Fibroblast of skin of left biceps (primary cell): ENCODE measurements at places on chromosomes 12 and 14.

DNA sequence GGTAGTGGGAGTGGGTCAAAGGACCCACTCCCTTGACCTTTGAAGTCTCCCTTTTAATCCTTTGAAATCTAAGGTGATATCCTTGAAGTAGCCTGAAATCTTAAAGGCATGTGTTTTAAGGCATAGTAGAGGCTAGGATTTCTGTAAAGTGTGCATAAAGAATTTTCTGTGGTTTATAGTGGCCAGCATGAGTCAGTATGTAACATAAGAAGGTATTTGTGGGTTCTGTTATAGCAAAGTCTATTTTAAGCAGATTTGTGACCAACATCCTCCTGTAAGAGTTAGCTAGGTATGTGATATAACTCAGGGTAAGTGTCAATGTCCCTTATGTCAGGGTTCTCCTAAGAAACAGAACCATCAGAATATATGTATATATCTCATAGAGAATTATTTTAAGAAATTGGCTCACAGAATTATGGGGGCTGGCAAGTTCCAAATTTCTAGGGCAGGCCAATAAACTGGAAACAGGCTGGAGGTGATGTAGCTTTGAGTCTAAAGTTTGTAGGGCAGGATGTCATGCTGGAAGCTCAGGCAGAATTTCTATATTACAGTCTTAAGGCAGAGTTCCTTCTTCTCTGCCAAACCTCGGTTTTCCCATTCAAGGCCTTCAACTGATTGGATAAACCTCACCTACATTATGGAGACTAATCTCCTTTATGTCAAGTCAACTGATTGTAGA, 18.7 kb upstream of the EPYC start:
- peak; percentile 59 for DNase-seq

GRCh38 chr12:114848666-114849065, 164.7 kb upstream of the TBX3 start:
- peak; percentile 90 for DNase-seq

- no peak for DNase-seq
Measured at GRCh38 chr12:34393086-34393820, 371.0 kb downstream of the ALG10 start.

DNA sequence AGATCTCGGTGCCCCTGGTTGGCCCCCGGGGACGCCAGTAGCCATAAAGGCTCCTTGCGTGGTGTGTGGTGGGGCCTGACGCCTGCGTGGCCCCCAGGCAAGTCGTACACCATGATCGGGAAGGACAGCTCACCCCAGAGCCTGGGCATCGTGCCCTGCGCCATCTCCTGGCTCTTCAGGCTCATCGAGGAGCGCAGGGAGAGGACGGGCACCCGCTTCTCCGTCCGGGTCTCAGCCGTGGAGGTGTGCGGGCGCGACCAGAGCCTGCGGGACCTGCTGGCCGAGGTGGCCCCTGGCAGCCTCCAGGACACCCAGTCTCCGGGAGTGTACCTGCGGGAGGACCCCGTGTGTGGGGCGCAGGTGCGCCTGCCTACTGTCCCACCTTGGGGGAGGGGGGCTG, 34.5 kb downstream of the KIF26A start:
- no peak for DNase-seq

DNA sequence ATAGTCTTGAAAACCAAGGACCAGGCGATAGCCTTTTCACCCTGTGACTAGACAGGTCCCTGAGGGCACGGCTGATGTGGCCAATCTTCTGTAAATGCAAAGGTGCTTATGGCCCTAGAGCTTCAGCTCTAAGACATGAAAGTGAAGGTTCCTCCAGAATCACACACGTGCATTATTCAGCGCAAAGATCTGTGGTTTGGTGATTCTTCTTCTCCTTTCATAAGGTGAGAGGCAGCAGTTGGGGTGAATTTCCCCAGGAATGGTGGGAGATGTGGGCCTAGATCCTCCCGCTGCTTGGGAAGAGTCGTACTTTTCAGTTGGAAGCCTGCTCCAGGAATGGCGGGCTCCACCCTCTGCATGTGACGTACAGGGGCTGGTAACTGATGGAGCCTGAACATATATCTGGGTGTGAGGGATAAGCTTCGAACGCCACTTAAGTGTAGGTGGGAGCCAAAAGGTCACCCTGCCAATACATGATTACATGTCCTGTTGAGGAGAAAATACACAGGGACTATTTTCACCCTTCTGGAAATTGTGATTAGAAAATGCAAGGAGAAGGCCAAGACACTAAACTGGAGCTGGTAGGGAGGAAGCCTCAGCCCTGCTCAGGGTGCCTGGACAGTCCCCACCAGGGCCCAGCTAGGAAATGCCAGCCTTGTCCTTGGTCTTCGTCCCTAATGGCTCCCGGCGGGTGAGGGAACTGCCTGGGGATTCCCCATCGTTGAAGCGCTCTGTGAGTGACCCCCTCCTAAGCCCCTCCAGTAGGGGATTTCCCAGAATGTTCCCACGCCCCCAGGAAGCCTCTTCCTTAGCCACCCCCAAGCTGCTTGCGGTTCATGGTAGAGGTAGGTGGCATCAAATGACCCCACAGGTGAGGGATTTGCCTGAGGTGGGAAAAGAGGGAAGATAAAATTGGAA, 17.6 kb downstream of the BATF start:
- DNase-seq = no peak

DNA sequence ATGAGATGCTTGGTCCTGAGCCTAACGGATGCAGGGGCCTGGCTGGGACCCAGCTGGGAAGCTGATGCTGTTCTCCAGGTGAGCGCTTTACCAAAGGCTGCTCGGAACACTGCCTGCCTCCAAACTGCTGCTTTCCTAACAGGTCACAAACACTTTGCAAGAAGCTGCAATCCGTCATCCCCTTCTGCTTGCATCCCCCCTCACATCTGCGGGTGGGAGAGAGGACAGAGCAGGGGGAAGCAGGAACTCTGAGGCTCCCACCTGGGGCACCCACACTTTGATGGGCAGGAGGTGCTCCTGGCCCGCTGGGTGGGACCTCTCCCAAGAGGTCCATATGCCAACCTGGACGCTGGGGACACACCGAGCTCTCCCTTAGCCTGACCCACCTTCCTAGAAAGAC, 24.9 kb upstream of the PPP2R5C start:
- no peak for DNase-seq

DNA sequence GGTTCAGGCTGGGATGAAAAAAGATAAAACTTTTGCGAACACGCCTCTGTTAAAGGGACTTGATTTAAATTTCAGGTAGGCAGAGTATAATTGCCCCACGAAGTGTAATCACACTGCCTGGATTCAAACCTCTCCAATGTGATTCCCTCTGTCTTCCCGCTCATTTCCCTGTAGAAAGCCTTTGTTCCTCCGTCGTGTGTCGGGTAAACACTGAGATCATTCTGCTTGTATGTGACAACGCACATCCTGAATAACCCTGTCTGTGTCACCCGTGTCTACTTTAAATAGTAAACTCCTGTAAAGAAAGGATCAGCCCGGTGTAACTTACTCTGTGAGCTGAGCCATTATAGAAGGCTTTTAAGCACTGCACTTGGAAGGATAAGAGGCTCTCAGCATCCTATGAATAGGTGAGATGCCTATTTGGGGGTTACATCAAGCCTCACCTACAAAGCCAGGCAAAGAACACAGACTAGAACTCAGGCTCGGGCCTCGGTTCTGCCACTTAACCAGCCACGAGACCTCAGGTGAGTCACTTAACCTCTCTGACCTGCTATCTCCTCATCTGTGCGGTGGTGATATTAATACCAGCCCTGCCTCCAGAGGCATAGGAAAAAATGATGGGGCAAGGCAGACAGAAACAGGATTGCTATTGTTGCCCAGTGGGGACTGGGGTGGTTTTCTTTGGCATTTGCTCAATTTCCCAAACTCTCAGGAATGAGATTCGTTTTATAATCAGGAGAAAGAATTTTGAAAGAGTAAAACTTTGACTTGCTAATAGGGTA, 74.2 kb downstream of the RBM19 start:
- no peak for DNase-seq

- no peak for DNase-seq
Measured at GRCh38 chr12:118368821-118369220, 3.9 kb downstream of the TAOK3 start.

DNA sequence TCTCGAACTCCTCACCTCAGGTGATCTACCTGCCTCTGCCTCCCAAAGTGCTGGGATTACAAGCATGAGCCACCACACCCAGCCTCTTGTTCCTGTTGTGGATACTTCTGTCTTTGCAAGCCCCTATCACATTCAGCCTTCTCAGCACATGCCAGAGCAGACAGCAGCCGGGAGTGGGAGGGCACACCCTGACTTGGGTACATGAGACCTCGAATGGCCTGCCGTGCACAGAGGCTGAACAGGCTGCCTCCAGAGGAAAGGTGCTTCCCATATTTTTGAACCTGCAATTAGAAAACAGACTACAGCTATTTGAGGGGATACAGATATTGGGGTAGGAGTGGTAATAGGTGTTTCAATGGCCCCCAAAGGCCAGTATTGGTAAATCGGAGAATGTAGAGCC, 307.3 kb upstream of the DIO3 start:
- DNase-seq = no peak

DNA sequence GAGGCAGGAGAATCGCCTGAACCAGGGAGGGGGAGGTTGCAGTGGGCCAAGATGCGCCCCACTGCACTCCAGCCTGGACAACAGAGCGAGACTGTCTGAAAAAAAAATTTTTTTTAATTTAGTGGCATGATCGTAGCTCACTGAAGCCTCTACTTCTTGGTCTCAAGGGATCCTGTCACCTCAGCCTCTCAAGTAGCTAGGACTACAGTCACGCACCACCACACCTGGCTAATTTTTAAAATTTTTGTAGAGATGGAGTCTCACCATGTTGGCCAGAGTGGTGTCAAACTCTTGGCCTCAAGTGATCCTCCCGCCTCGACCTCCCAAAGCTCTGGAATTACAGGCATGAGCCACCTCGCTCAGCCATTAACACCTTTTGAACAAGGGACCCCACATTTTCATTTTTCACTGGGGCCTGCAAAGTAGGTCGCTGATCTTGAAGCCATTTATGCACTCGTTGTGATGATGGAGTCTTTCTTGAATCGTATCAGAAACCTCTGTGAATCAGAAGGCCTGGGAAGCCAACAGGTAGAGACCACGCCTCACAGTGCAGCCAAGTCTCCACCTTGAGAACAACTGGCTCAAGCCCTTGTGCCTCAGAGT, 5.9 kb downstream of the HCAR1 start:
- no peak for DNase-seq

DNA sequence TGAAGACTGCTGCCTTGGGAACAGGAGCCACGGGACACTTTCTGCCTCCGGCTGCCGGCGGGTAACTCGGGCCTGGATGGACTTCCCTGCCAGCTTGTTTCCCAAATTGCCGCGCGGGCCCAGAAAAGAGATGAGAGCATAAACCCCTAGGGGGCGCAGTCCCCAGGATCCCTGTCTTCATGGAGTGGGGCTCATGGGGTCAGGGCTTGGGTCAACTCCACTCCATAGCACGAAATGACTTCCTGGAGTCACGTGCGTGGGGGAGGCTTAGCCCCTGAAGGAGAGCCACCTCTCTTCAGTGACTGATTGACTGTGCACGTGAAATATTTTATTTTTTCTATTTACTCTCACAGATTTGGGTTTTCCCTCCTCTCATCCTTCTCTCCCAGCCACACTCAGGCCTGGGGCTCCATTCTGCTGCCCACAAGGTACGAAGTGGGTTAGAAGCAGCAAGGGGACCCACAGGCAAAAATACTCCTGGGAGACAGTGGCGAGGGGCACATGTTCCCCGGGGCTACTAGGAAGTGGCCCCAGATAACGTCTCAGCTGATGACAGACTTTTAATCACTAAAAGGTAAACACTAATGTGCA, 10.0 kb downstream of the PGF start:
- DNase-seq = no peak

GRCh38 chr14:101087614-101088394, 184.3 kb upstream of the RTL1 start:
- DNase-seq = no peak

GRCh38 chr12:119835068-119835467, 42.1 kb downstream of the CIT start:
- DNase-seq = no peak

DNA sequence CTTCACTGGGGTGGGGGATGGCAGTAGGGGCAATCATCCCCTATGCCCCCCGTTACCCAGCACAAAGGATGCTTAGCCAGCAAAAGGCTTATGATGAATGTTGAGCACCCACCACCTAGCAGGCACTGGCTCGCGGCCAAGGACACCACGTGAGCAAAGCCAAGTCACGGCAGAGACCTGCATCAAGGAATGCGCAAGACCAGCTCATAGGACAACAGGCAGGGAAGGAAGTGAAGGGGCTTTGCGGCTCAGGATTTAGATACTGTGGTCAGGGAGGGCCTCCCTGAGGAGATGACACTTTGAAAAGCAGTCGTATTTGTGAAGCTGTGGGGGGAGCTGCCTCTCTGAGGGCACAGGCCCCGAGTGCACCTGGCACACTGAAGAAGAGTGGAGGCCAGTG, 32.8 kb downstream of the SH2B3 start:
- DNase-seq = no peak

- DNase-seq = no peak
Measured at GRCh38 chr14:46306267-46306666, 345.3 kb downstream of the RPL10L start.

- no peak for DNase-seq
Measured at GRCh38 chr14:23568600-23569331, 1.2 kb upstream of the AP1G2 start.

DNA sequence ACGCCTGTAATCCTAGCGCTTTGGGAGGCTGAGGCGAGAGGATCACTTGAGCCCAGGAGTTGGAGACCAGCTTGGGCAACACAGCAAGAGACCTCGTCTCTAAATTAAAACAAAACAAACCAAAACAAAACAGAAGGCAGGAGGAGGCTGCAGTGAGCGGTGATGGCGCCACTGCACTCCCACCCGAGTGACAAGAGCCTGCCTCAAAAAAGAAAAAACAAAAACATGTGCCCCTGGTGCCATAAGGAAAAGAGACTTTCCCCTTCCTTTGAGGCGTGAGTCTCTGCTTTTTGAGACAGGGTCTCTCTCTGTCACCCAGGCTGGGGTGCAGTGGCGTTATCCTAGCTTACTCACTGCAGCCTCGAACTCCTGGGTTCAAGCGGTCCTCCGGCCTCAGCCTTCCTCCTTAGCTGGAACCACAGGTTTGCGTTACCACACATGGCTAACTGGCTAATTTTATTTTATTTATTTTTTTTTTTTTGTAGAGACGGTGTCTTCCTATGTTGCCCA, 9.0 kb upstream of the EAPP start:
- DNase-seq = no peak

DNA sequence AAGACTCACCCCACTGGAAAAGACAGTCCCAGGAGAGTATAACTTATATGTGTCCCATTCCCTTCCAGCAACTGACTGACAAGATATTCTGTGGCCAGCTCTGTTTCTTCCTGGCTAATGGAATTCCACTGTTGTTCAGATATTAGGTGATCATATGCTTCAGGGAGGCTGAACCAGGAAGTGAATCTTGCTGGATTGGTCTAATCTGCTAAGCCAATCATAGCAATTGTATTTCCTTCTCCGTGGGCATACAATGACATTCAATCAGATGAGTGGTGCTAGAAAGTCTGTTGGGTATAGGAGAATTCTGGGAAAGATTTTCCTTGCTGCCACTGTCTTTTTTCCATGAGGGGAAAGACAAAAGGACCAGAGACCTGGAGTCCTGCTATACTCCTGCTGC, 12.1 kb downstream of the PYGL start:
- DNase-seq = no peak

GRCh38 chr12:127606476-127607015, 660.4 kb upstream of the TMEM132C start:
- no peak for DNase-seq

- no peak for DNase-seq
Measured at GRCh38 chr14:91228112-91229004, 16.1 kb downstream of the GPR68 start.

GRCh38 chr12:107329569-107330324, 236.4 kb upstream of the CRY1 start:
- DNase-seq = peak; percentile 39
